ENCODE measurements at places on chromosomes 13 and 19.

DNA sequence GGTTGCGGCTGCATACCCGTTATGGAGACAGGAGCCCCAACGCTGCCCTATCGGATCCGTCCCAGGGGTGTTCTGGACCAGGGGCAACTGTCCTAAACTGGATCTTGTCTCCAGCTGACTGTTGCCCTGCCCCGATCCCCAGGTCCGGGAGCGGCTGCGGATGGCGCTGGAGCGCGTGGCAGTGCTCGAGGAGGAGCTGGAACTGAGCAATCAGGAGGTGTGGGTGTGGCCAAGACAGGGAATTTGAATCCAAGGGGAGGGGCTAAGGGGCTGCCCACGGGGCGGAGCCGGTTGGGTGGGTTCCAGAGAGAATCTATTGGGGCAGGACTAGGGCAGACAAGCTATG is 9.9 kb downstream of the PPFIA3 start:
- no peak for DNase-seq

- no peak for DNase-seq
Measured at GRCh38 chr13:70544706-70545105, 436.5 kb upstream of the KLHL1 start.

DNA sequence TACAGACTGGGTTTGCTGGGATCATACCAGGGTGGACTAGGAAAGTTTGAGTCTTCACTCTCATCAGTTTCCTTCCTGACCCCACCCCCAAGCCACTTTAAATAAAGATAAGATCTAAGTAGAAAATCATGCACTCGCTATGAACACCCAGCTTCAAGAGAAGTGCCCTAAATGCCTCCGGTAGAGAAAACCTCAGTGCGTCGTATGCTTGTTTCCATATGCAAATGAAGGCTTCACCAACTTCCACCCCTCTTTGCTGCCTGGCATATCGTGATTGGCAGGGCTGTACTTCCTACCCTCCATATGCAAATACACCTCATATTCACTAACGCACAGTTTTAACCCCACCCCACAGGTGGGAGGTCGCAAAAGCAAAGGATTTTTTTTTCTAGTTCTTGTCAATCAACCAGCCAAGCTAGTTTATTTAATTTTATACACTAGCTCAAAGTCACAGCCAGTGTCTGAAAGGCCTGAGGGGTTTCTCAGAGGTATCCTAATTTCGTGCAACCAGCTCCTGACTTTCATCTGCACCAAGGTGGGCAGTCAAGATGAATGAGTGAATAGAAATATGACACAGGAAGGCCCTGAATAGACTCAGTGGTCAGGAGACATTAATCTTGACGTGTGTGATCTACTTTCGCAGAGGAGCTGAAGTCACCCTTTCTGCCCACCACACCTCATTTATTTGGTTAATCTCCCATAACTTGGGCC is 121.1 kb upstream of the TSHZ3 start:
- no peak for DNase-seq

DNA sequence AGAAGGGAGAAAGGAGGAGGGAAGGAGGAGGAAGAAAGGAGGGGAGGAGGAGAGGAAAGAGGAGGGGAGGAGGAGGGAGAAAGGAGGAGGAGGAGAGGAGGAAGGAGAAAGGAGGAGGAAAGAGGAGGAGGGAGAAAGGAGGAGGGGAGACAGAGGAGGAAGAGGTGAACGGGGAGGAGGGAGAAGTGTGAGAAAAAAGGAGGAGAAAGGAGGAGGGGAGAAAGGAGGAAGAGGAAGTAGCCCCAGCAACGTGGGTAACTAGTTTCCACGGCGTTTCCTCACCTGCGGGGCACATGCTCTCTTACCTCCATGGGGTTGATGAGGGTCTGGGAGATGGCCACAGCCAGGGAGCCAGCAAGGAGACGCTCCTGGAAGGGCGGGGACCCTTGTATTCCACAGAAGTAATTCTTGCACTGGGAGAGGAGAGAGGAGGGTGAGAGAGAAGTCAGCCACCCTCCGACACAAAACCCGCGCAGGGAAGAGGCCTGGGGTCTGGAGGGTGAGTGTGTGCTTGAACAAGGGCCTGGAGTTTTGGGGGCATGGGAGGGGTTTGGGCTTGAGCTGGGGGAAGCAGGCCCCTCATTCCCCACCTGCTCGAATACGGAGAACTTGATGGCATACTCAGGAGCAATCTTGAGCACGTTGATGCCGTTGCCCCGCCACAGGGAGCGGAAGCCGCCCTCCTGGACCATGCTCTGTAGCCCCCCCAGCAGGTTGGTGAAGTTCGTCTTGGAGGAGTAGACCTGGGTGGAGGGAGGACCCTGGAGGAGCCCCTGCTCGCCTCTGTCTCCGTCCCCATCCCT is 3.9 kb downstream of the SLC25A41 start:
- DNase-seq: no peak

GRCh38 chr19:48296963-48297734 is 27.3 kb downstream of the ZNF114 start:
- no peak for DNase-seq

- DNase-seq: no peak
Measured at GRCh38 chr19:5050067-5050656, 81.2 kb downstream of the KDM4B start.

DNA sequence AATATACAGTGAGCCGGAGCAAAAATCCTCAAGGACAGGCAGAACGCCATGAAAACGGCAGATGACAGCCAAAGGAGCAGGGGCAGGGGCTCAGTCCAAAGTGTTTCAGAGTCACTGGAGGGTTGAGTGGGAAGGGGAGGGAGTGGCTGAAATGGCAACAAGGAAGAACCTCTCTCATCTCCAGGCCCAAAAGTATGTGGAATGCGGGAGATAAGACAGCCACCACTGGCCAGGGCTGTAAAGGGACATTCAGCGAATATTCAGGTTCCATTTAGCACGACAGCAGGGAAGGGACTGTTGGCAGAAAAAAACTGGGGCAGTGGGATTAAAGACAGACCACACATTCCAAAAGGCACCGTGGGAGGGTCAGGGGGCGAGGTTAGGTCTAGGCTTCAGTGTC is 48.4 kb downstream of the USPL1 start:
- no peak for DNase-seq

GRCh38 chr19:19540064-19540714 is 2.1 kb downstream of the CILP2 start:
- peak; percentile 69 for DNase-seq

- DNase-seq: no peak
Measured at GRCh38 chr13:92807353-92807752, 419.3 kb upstream of the GPC6 start.

- DNase-seq: no peak
Measured at GRCh38 chr13:75115171-75115570, 366.8 kb downstream of the TBC1D4 start.

- DNase-seq: peak; percentile 81
Measured at GRCh38 chr19:37691881-37692504, 27.6 kb downstream of the ZNF607 start.

- DNase-seq: no peak
Measured at GRCh38 chr13:19158526-19159174, 23.0 kb downstream of the TUBA3C start.

DNA sequence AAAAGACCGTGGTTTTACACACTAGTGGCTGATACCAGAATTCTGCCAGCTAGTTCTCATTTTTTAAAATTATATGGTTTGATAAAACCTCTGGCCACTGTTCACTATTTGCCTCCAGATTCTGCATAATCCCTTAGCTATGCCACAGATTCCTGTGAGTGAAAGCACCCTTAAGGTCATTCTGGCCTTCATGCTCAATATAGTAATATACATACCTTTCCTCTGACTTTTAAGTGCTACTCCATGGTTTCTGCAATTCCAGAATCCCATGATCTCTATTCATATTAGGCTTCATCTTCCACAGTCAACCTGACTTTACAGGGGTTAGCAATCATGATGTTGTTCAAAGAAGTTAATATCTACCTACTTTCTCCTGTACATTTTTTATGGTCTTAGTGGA is 274.1 kb upstream of the EDNRB start:
- no peak for DNase-seq

DNA sequence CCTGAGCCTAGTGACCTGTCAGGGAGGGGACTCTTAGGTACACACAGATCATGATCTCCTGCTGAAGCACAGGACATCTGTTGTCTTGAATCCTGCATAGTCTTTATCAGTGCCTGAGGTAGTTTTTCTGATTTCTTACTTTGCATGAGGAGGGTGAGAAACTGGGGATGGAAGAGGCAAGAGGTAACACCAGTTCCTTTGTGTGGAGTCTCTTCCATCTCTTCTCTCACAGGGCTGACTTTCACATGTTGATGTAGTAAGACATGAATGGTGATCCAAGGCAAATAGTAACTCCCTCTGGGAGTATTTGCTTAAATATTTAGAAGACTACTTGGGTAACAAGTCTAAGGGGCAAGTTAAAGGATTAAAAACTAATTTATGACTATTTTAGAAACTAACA is 9.5 kb downstream of the NBEA start:
- no peak for DNase-seq

DNA sequence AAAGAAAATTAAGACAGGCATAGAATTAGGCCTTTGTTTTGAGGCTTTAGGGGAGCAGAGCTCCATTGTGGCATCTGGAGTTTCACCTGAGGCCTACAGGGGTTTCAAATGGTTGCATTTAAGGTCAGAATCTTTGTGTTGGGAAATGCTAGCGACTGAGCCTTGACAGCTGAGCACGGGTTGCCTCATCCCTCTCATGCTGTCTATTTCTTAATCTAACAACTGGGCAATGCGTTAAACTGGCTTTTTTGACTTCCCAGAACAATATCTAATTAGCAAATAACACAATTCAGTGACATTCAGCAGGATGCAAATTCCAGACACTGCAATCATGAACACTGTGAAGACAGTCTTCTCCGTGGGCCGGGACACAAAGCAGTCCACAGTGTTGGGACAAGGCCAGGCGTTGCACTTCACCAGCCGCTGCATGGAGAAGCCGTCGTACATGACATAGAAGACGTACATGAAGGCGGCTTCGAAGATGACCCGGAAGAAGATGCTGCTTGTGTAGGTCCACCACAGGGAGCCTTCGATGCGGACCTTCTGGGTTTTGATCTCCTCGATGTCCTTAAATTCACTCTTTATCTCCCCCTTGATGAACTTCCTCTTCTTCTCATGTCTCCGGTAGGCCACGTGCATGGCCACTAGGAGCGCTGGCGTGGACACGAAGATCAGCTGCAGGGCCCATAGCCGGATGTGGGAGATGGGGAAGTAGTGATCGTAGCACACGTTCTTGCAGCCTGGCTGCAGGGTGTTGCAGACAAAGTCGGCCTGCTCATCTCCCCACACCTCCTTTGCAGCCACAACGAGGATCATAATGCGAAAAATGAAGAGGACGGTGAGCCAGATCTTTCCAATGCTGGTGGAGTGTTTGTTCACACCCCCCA is 3.8 kb downstream of the GJB2 start:
- DNase-seq: no peak

DNA sequence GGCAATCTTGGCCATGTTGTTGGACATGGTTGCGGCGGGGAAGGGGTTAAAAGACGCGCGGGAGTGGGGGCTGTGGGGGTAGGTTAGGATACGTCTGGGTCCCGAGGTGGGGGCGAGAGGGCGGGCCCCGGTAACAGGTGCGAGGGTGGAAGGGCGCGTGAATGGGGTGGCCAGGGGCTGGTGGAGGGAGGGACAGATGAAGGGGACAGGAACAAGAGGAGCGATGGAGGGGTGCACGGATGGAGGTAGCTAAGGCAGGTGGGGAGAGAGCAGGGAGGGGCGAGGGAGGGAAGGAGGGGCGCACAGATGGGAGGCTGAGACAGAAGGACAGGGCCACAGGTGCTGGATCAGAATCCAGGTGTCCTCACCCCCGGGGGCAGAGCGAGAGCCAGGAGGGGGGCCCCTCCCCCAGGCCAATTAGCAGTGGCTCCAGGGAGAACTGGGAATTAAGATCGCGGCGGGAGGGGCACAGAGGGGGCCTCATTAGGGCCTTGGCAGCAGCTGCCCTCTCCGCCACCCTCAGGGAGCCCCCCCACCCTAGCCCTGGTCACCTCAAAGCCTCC is 1.3 kb downstream of the GNG8 start:
- DNase-seq: no peak

DNA sequence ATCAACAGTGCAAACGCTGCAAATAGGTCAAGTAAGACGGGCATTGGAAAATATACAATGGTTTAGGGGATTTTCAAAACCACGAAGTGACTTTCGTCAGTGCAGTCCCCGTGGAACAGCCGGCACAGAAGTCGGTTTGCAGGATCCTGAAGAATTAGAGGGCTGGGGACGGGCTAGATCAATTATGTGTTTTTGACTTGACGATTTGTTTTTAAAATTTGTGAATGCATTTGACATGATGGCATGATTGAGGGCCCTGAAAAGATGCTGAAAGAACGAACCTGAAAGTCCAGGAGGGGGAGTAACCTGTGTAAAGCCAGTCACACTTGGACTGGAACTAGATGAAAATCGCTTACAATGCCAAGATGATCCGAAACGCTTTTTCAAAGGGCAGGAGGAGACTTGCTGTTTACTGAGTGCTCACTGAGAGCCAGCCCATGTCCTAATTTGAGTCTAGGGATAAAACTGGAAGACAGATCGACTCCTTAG is 8.9 kb upstream of the DGKH start:
- DNase-seq: no peak

DNA sequence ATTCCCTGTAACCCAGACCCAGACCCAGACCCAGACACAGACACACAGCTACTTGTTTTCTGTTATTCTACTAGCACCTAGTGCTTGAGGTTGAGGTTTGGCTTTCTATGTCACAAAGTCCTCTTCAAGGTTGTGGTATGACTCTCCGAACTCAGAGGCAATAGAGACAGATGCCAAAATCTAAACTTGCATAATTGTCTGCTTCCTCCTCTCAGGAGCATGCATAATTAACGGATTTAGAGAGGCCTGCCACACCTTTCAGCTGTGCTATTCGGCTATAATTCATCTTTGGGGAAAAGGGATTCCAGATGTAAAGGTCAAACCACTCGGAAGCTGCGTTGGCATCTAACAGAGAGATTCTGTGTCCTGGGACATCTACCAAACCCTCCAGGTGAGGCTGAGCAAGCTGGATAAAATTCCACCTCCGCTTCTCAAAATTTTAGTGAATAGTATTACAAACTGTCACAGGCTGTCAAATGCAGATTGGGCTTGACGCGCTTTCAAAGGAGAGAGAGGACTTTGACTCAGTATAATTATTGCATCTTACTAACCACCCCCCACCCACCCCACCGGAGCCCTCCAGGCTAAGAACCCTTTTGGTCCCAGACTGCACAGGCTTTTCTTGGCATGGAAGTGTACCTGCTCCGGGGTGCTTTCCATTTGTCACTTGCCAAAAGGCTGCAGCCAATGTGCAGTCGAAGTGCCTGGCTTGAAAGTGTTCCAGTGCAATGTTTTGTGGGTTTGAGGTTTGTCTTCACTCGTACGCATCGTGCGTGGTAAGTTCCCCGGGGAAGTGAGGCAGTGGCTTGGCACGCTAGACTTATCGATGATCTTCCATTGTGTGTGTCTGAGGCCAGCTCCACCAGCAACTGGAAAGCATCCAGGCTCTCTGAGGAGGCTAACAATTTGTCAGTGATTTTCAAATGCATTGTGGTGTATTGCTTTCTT is 194.1 kb downstream of the TDRD3 start:
- no peak for DNase-seq

GRCh38 chr19:50739914-50740426 is 16.8 kb downstream of the CLEC11A start:
- DNase-seq: no peak

- DNase-seq: no peak
Measured at GRCh38 chr13:27353166-27353583, 71.2 kb upstream of the GTF3A start.
